SIG-M5 (cell line): ENCODE measurements at places on chromosomes 12 and 14.

DNA sequence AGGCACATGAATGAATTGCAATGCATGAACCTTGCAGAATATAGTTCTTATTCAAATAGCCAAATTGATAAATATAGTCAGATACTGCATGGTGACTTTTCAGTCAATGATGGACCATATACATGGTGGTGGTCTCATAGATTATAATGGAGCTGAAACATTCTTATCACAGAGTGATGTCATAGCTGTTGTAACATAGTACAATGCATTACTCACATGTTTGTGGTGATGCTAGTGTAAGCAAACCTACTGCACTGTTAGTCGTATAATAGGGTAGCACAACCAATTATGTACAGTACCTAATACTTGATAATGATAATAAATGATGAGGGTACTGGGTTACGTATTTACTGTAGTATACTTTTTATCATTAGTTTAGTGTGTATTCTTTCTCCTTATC, 280.3 kb downstream of the BCAT1 start:
- no peak for DNase-seq

DNA sequence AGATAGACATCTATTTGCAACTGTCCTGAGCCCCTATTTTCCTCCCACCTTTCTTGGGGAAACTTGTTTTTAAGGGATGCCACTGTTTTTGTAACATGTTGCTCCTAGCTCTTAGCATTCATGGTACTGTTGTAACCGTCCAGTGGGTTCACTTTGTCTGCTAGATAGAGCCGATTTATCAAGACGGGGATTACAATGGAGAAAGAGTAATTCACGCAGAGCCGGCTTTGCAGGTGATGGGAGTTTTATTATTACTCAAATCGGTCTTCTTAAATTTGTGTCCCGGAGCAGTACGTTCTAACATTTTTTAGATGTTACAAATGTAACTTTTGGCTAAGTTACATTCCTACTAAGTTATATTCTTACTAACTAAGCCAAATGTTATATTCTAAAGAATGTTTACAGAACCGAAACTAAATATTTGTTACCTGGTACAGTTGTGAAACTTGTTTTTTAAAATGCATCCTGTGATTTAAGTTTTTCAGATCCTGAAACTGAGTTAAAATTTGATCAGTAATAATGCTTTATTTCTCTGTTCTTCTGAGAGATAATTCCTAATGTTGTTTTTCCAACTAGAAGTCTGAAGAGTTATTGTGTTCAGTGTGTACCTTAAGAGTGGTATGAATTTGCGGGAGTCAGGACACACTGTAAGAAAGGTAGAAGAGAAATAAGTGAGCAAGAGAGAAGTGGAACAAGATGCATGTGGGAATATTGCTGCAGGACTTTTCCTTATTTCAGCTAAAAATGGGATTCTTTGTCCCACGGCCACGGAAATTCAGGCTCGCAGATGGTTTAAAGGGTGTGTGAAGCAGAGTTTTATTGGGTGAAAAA, 20.6 kb upstream of the CLEC2D start:
- DNase-seq, result no peak

DNA sequence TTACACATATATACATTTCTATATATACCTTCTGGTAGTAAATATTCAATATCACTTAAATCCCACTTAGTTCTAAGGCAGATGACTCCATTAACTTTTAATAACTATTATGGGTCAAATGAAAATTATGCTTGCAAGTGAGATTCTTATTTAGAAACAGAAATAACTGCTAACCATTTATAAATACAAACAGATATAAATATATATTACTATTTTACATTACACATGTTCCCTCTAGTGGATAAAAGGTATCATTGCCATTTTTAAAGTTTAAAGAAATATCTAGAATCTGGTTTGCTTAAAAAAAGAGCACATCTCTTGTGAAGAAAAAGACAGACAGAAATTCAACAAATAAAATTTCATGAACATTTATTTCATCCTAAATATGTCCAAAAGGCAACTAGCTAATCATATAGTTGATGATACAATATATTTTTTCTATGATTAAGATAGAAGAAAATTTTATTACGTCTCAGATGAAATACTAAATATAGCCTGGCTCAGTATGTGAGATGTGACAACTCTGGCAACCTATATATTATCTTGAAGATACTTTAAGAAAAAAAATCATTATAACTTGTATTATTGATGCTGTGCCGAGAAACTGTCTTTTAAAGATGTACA, 11.7 kb upstream of the RAD51AP1 start:
- no peak for DNase-seq

DNA sequence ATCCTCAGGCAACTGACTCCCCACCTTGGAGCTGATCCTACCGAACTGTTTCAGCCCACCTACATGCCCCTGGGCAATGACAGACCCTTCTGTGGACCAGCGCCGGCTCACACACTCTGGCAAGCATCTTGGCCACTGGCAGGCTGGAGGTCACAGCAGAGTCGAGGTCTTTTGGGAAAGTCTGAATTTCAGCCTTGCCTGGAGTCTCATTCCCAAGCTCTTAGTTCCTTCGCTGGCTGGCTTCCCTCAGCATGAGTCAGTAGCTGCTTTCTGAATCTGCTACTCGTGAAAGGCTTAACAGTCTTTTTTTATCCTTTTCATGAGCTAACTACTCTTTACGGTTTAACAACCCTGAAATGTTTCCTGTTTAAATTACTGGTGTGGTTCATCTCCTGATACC, 44.5 kb downstream of the ASCL4 start:
- no peak for DNase-seq

DNA sequence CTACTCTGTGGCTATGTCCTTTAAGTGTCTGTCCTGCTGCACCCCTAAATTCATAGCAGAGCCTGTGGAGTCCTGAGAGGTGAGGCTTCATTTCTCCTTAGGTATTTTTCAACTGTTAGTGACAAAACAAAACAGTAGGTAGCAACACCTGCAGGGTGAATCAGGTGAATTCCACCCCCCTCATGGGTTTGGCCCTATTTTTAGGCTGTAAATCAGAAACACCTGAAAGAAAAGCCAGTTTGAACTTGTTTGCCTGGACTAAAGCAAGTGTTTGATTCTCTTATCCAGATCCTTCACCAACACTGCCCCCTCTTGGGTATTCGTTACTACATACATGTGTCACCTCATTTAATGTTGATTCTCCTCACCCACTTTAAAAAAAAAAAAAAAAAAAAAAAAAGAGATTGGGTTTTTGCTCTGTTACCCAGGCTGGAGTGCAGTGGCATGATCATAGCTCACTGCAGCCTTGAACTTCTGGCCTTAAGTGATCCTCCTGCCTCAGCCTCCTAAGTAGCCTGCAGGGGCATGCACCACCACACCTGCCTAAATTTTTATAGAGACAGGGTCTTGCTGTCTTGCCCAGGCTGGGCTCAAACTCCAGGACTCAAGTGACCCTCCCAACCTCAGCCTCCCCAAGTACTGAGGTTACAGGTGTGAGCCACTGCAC, 10.3 kb downstream of the TBPL2 start:
- DNase-seq, result no peak

- no peak for DNase-seq
These were observed 43.9 kb upstream of the ATP23 start for GRCh38 chr12:57897286-57897974.

DNA sequence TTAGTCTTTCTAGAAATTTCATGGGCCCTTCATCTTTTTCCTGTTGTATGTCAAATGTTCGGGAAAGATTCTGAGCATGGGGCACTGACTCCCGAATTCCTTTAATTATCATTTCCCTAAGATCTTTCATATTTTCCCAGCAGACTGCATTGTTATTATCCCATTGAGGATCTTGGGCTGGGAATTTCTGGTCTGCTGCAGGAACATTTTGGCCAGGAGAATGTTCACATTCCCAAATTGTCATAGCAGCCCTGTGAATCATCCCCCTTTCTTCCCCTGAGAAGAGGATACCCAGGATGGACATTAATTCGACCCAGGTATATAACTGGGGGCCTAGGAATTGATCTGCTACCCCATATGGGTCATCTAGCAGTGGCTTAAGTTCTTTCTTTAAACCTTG, 112.5 kb downstream of the RIN3 start:
- no peak for DNase-seq

- DNase-seq, result no peak
These were observed 393.9 kb downstream of the PAWR start for GRCh38 chr12:79296871-79297270.

GRCh38 chr12:108365324-108365723, 26.2 kb upstream of the CMKLR1 start:
- DNase-seq, result no peak

DNA sequence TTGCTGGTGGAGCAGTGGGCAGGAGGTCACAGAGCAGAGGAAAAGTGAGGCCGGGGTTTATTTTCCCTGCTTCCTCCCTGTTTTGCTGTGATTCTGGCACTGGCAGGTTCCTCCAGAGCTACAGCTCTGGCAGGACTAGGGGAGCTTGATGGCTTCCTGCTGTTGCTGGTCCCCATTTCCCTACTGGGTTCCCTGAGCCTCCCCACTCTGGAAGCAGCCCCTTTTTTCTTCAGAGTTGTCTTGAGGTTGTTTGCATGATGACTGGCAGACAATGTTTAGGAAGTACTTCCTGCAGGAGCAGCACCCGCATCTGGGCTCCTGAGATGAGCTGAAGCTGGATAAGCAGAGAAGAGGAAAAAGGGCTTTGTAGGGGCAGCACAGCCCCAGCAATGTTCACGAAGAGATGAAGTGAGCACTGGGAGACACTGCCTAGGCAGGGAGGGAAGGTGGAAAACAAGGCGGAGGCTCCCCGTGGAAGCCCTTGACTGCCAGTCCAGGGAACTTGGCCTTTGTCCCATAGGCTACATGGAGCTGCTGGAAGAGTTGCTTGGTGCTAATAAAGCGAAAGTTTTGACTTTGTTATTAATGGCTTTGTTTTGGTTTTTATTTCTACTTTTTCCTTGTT, 126.9 kb downstream of the SLC38A6 start:
- no peak for DNase-seq

DNA sequence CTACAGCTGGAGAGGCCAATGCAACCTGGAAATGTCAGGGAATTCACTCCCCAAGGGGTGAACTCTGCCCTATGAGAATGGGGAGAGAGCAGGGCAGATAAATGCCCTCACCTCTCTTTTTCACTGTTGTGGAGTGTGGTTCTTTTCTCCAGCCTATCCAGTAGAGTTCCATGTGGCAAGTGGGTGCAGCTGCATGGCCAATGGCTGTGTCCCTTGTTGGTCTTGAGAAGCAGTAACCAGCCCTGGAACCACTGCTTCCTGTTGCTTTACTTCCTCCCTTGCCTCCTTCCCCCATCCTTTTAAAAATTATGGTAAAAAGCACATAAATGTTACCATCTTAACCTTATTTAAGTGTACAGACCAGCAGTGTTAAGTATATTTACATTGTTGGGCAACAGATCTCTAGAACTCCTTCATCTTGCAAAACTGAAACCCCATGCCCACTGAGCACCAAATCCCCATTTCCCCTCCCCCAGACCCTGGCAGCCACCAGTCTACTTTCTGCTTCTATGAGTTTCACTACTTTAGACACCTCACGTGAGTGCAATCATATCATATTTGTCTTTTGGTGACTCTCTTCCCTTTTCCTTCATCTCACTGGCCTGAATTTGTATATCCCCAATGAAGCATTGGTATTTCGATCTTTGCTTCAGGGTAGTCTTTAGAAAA, 77.0 kb upstream of the GRIP1 start:
- DNase-seq, result no peak

DNA sequence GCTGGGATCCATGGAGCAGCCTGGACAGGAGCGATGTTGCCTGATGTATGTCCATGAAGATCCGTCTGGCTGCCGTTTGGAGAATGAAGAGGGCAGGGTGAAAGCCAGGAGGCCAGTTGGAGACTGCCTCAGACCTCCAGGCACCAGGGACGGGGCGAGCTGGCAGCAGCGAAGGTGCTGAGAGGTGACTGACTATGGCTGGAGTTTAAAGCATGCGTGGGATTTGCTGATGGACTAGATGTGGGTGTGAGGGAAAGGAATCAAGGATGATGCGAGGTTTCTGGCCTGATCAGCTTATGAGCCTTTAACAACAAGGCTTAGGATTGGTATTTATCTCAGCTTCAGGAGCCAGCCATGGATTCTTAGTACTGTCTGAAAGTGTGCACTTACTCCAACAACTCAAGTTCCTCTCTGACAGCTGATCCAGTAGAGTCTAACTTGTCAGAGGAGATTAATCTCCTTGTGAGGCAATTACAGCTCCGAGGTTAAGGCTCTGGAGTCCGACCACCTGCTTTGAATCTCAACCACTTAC, 49.4 kb downstream of the DYNC1H1 start:
- DNase-seq, result no peak

- DNase-seq, result no peak
These were observed at the start of gene GRIP1 for GRCh38 chr12:66678338-66679275. Gene GRIP1 (minus strand): TSS chr12:66679076. CDS start chr12:66678904, 172 bp downstream.

DNA sequence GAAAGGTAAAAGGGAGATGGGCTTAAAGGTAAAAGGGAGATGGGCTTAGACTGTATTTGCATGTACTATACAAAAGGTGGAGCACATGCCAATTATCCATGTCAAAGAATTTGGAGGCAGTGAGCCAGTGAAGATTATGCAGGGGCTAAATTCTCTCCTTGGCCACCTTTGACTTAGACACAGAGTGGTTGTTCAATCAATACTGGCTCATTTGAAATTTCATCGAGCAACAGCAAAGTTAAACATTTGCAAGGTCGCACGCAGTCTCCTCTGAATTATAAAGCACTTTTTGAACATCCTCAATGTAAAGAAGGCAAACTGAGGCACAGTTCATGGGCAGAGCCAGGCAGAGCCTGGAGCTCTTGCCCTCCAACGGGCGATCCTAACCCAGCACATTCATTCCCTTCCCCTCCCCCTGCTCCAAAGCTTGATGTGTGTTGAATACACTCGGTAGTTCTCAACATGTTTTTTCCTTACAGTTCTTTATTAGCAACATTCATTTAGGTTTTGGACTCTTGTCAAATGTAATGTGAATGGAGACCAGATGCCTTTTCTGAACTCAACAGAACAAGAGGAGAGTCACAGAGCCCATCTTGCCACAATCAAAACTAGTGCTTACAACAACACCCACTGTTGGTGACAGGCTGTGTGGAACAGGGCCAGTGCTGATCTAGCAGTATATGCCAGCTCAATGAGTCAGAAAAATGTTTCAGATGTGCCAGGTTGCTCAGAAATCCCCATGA, 169.7 kb upstream of the G2E3 start:
- DNase-seq, result no peak

DNA sequence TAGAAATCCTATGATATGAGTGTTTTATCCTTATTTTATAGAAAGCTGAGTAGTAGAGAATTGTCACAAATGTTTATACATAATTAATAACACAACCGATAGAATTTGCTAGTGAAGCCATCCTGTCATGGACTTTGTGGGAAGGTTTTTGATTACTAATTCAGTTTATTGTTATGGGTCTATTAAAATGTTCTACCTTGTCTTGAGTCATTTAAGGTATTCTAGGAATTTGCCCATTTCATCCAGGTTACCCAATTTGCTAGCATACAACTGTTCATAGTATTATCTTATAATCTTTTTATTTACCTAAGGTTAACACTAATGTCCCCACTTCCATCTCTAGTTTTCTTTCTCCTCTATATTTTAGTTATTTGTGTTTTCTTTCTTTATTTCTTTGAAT, 553.1 kb upstream of the ATXN7L3B start:
- no peak for DNase-seq
